ENCODE measurements at places on chromosomes 2 and 18.
A peak's percentile ranks its signal among the peaks of the same experiment; 100 is the strongest.

- no peak for DNase-seq
These were observed 9.7 kb downstream of the CCDC150 start for GRCh38 chr2:196649202-196649601.

DNA sequence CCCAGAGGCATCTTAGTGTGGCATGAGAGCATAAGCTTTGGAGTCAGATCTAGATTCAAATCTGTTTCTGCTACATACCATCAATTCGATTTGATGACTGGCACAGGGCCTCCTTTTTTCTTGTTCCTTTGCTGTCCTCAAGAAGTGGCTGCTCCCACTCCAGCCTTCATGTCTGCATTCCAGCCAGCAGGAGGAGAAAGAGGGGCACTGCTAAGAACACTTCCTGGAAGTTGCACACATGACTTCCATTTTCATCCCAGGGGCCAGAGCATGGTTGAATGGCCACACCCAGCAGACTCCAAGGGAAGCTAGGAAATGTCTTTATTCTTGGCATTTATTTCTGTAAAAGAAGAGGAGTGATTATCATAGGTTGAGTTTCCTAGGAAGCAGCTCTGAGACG lies 50.4 kb downstream of the EML6 start:
- DNase-seq, result no peak

- no peak for DNase-seq
These were observed 413.6 kb upstream of the KCNH7 start for GRCh38 chr2:163252199-163252598.

GRCh38 chr2:88131999-88132368 lies 4.1 kb upstream of the FABP1 start:
- DNase-seq, result no peak

DNA sequence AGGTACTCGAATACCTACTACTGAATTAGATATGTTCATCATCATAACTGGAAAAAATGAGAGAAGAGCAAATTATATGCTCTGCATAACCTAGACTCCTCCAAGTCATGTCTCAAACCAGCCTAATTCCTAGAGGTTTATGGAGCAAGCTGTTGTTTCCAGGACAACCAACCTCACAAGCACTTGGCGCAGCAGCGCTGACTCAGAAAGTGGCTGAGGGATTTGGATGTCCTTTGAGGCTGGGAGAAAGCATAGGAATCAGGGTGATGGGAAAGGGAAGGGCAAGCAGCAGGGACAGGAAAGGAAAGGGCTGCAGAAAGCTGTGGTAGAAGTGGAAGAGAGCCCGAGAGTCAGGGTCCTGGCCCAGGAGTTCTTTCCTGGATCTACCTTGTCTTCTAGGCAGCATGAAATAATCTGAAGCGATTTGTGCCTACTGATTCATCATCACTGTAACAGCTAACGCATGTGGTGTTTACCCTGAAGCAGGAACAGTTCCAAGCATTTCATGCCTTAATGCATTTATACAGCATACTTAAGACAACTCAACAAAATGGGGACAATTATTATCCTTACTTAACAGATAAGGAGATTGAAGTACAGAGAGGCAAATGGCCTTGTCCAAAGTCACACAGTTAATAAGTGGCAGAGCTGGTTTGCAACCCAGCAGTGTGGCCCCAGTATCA lies 3.7 kb downstream of the PLEK start:
- DNase-seq, result peak; percentile 75

- peak; percentile 53 for DNase-seq
These were observed 22.0 kb upstream of the KCNF1 start for GRCh38 chr2:10889651-10890215.

DNA sequence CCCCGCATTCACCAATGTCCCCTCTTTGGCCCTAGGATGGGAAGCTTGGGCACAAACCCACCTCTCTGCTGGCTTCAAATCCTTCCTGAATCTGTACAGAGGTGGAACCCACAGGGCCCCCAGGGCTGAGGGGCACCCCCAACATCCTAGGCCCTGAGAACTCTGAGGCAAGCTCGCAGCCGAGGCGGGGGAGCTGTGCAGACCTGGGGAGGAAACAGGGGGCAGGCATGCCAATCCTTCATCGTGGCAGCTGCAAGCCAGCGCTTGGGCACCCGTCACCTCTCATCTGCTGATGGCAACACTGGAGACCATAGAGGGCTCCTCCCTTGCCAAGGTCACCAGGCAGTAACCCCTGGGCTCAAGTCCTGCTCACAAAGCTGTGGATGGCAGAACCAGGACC lies 10.8 kb downstream of the ECEL1 start:
- DNase-seq, result no peak

DNA sequence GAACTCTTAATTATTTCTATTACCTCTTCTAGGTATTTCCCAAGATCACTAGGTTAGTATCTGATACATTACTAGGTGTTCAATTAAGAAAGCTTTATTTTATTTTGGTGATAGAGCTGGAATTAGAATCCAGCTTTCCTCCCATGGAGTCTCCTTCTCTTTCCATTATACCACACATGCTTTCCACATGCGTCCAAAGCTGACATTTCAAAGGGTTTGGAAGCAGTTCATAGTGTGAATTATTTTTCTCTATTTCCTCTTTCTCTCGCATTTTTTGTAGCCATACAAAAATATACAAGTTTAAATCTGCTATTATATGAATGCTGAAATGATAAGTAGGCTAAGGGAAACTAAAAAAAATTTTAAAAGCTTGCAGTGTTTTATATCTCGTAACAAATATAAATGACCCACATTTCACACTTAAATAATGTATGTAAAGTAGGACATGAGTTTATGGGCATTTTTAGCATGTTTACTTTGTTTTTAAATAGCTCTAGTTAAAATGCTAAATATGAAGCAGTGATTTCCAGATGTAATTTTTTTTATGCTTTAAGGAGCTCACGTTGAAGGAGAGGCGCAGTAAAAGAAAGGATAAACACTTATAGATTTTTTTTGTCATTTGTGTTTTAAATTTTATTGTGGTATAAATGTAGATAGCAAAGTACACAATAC lies 20.1 kb downstream of the ZC3H6 start:
- no peak for DNase-seq

DNA sequence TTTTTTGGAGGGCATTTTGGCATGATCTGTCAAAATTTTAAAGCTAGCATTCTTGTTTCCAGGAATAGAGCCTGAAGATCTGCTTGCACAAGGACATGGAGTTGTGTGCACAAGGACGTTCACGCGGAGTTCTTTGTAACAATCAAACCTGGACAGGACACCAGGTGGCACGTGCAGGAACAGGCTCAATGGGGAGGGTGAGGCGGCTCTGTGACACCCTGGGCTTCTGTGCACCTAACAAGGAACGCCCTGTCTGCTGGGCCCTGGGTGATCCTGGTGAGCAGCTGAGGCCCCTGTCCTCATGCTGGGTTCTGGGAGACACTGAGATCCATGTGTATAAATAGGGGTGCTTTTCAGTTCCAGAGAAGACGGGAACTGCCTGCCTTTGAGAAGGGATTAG lies 93.1 kb upstream of the PXDN start:
- no peak for DNase-seq

- DNase-seq, result no peak
These were observed 128.3 kb upstream of the HS6ST1 start for GRCh38 chr2:128446874-128447537.

- DNase-seq, result no peak
These were observed 206.0 kb downstream of the AGPS start for GRCh38 chr2:177598326-177599138.

- no peak for DNase-seq
These were observed 68.8 kb upstream of the TACR1 start for GRCh38 chr2:75268112-75268511.

- DNase-seq, result no peak
These were observed 72.0 kb downstream of the SPRED2 start for GRCh38 chr2:65360441-65360840.

DNA sequence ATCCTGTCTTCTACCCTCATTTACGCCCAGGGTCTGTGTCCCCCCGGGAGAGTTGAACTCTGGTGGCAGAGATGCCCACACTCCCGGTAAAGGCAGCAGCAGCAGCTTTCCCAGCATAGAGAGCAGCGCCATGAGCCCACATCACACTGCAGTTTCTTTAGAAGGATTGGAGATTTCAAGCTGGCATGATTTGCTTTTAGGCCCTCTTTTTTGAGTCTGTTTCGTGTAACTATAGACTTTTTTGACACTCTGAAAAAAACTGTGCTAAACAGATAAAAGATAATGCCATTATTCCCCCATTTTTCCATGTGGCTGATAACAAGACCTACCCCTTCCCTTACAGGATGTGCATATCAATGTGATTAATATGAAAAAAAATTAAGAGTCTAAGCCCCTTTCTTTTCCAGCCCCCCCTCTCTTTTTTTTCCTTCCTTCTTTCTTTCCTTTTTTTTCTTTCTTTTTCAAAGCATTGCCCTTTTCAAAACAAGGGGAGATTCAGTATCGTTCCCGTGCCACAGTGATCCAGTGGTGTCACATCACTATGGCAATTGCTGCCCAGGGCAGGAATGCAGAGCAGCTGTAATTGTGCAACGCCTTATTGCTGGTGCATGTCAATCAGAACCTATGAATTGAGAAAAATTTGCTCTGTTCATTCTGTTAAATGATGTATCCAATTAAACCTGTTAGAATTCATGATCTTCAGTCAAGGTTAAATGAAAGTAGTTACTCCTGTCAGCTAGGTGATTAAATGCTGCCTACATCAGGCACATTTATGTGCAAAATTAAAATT lies 104.5 kb downstream of the CDCA7 start:
- no peak for DNase-seq

DNA sequence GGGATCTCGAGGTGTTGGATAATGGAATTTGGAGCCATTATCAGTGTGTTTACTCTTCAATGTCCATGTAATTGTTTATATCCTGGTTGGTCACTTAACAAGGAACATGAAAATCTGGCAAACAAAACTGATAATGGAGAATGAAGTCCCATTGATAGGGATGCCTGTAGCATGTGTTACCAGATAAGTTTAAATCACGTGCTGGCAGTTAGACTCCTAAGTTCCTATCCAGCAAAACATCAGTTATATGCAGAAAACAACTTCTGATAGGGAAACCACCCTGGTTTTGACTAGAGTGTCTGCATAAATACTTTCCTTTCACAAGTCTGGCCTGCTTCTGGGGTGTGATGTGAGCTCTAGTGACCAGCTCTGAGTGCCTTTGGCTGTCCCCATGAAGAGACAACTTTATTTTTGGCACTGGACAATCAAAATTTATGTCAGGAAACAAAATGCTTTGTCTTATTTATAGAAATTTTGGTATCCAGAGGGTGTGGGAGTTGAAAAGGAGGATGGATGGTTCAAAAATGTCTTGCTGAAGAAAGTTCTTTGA lies 82.0 kb downstream of the FHOD3 start:
- no peak for DNase-seq

DNA sequence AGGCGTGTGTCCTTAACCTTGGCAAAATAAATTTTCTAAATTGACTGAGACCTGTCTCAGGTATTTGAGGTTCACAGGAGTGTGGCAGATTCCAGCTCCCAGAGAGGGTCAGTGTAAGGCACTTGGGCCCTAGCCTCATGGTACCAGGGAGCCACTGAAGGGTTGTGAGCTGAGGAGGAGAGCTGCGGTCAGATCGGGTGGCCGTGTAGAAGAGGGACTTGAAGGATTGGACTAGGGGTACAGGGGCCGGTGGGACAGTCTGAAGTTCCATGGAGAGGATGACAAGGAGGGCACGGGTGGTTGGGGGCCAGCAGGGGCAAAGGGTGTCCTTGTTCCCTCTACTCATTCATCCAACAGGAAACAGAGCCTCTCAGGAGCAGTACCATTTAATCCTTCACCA lies 327.0 kb upstream of the HS6ST1 start:
- no peak for DNase-seq
